ENCODE measurements at places on chromosomes 3 and 15.
A peak's percentile ranks its signal among the peaks of the same experiment; 100 is the strongest.

DNA sequence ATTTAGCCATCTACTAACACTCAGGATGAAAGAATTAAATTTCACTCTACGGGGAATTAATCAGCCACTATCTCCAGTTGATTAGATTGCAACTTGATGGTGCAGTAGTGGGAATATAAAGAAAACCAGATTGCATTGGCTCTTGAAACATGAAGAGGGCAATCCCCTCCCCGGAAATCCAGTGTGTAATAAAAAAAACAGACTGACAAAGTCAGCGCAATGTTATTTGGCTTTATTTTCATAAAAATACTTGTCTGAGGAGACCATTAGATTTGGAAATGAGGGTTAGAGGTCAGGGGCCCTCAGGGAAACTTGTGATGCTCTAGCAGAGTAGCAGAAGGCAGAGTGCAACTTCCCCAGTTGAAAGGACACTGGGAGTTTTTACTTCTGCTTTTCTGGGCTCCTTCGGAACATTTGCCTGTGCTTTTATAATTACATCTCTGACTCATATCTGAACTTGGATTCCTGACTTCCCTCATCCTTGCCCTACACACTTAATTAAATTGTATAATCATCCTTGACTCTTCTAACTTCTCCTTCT, 326.8 kb downstream of the TUSC7 start:
- peak; percentile 20 for DNase-seq

- no peak for DNase-seq
Measured at GRCh38 chr3:63774781-63775180, 44.3 kb upstream of the C3orf49 start.

DNA sequence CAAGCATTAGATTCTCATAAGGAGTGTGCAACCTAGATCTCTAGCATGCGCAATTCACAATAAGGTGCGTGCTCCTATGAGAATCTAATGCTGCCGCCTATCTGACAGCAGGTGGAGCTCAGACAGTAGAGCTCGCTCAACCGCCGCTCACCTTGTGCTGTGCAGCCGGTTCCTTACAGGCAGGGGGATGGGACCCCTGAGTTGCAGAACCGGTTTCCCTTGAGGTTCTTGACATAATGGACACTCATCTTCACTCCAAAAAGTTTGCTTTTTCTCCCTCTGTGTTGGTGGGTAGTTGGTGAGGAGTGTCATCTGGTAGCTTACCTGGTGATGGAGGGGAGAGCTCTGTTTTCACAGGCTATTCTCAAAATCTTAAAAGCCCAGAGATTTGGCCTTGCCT, 324.0 kb upstream of the TBL1XR1 start:
- no peak for DNase-seq

- DNase-seq: no peak
Measured at GRCh38 chr3:151816091-151816604, 2.2 kb downstream of the AADAC start.

DNA sequence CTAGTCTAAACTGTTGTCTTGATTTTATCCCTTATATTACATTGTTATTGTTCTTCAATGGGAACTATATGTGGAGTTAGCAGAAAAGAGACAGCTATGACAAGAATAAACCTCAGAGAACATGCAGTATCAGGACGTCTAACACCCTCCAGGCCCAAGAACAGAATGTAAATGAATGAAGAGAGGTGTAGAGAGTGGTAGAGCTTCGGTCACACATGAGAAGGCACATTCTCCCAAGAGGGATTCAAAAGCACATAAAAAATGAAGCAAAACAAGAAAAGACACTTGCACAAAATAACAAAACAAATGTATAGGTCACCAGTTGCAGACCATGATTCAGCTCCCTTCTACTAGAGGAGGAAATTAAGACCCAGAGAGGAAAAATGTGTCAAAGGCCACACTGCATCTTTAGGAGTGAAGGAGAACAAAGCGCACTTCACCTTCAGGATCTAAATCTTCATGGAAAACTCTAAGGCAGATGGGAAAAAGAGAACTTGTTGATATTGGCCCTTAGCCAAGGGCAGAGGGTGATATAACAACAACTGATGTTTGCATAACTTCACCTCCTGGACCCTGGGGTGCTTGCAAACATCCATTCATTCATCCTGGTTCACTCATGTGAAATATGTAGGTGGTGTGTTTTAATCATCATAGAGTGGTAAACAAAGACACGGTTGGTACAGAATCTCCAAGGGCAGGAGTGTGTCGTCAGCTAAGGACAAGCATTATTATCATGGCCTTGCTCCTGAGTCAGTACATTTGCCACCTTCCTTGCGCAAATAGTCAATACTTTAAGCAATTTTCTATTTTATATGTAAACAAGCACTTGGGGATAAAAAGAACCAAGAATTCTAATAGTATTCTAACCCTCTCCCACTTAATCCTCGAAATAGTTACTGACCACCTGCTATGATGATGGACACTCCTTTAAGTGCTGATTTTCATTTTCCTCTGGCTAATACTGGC, 8.8 kb downstream of the NEK10 start:
- no peak for DNase-seq

DNA sequence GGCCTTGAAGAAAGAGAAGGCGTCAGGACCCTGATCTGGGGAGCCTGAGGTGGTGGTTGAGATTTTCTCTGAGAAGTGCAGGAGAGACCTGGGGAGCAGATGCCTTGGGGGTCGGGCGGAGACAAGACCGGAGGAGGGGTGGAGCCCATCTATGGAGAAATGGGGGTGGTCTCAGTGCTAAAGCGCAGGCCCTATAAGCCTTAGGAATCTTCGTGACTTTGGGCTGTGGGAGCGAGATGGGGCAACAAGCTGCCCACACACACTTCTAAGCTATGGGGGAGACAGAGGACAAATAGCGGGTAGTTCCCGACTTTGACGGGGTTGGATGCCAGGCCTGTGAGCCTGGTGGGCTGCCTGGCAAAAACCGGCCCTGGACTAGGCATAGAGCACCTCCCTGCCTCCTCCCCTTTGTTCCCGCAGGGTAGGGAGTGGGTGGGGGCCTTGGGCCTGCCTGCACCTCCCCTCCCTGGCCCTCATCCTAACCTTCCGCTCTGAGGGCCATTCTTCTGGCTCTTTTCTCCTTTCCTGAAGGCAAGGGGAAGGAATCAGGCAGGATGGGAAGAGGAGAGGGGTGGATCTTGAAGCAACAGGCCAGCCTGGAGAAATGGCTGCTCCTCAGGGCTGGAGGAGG, 880 bp downstream of the NISCH start:
- no peak for DNase-seq
